Activated CD4-positive, alpha-beta T cell treated with anti-CD3 and anti-CD28 coated beads, Interleukin-2, amount 50 U/mL, for 4 hours (primary cell): ENCODE measurements at places on chromosomes 3 and 15.

DNA sequence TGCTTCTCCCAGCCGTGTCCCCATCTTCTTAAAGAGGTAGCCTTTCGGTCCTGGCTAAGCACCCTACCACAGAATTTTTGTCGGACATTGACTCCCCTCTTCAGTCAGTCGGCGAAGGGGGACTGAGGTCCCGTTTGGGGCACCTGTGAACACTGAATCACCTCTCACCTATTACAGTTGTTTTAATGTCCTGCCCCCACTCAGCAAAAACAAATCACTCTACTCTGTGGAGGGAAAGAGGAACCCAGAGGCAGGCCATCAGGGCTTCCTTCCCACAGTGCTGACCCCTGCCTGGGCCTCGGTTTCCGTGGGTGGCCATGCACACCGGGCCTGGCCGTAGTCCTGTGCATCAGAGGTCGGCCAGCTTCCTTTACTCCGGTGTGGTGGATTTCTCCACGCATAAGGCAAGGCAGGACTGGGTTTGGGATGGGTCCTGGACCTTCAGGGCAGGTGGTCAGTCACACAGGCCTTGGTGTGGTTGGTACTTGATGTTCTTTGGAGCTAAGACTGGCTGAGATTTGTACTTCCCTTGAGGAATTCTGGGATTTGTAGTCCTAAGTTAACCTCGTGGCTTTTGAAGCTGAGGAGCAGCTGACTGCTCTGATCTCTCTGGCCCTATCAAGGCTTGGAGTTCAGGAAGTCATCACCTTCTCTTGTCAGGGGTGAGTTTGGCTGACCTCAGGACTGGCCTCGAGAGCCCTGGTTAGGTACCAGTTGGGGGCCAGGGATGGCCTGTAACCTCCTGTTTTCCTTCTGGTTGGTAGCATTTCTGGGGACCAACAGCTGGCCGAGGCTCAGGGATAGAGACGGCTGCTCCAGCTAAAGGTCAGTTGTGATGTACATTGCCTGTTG, 627 bp upstream of the FAM131A start:
- no peak for DNase-seq

DNA sequence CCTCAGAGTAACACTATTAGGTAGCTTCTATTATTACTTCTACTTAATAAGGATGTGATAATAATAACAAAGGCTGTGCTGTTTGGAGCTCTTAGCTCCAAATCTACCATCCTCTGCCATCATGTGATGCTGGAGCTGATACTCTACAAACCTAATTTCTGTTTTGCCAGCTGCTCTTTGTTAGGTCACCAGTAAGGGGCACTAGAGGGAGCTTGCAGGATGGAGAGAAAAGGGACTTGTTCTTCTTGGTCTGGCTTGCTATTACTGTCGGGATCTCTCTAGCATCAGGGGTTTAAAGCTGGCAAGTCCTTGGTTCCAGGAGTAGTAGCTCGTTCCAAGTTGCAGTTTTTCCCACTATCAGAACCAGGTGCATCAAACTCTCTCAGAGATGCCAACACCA, 194.9 kb upstream of the KBTBD8 start:
- no peak for DNase-seq

DNA sequence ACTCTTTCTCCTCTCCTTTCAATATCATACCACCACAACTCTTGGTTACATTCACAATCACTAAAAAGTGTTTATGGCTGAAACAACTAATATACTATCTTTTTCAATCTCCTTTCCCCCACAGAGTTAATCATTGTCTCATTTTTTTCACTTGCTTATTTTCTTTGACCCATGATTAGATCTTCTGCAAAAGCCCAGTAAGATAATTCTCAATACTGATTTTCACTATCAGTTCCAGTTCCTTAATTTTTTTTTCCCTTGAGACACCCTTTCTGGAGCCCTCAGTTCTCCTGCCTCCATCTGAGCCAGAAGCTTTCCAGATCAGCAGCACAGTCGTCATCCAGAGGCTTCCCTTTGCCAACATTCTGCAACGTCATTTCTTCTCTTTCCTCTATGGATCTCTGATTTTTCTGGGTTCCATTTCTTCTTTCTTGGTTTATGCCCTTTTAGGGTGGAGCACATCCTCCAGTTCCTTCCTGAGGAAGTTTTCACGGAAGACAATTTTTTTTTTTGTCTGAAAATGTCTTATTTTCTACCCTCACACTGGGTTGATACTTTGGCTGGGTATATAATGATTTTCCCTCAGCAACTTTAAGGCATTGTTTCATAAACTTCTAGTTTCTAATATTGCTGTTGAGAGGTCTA, 88.7 kb upstream of the C15orf39 start:
- DNase-seq, result no peak

DNA sequence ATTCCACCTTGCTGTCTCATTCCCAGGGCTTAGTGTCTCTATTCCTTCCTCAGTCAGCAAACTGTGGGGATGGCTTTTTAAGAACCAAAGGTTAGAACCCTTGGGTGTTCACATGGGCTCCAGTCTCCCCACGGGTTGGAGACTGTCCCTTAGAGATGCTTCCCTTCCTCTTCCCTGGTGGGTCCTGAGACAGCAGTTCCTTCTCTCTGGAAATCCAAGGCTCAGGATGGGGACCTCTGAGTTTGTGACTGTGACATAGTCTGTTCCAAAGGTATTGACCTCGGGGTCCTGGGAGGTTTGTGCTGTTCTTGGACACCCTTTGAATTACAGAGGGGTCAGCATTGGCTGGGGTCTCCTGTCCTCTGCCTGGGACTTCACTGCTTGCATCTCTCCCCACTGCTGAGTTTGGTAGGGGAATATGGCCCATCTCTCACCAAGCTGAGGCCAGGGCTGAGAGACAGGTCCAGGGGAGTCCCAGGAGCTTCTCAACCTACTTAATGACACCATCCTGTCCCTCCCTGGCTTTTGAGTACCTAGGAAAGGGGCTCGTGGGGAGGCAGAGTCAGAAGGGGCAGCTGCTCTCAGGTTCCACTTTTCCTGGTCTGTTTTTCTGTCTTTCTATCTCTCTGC, 1.5 kb downstream of the GRM2 start:
- no peak for DNase-seq

DNA sequence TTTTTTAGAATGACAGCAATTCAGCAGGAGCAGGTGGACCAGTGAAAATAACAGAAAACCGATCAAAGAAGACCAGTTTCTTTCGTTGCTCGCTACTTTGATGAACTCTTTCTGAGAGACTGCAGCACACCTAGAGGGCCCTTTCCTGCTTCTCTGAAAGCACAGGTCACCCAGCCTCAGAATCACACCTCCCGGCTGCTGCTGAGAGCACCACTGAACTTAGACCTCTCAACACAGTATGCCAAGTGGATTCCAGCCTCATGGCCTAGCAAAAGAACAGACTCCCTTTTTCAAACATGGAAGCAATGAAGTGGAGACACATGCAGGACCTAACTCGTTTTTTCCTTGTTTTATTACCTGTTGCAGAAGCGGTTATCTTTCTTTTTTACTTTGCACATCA, 13.9 kb upstream of the APH1B start:
- DNase-seq, result no peak

DNA sequence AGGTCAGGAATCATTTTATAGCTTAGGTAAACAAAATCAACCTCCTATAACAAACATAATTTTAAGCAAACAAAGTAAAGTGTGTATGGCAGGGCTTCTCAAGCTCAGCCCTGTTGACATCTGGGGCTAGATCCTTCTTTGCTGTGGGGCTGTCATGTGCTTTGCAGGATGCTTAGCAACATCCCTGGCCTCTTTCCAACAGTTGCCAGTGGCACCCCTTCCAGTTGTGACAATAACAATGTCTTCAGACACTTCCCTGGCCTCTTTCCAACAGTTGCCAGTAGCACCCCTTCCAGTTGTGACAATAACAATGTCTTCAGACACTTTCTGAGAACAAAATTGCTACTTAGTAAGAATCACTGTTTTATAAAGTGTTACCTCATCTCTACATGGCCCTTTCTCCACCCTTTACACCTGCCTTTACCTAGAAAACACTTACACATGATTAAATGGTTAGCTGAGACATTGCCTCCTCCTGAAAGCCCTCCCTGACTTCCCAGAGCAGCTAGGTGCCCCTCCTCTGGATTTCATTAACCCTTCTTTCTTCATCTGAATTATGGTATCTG, 194.0 kb upstream of the LMCD1 start:
- no peak for DNase-seq
